ENCODE measurements at places on chromosomes 12 and 14.

GRCh38 chr14:69268763-69269162 is 8.8 kb downstream of the GALNT16 start:
- no peak for DNase-seq

DNA sequence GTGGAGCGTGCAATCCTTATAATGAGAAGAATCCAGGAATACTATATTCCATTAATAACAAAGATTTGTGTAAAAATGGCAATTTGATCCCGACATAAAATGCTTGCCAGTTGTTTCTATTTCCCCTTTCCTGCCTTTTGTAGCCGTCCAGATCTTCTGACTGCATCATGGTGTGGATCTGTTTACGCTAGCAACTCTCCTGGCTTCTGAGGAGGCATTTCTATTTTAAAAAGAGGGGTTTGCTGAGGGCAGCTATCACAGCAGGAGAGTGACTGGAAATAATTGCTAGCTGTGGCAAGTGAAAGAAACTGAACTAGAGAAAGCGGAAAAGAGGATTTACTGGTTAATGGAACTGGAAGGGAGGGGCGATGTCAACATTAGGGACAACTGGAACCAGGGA is 145.6 kb downstream of the ATP23 start:
- DNase-seq: no peak

GRCh38 chr12:2963760-2964292 is 4.6 kb downstream of the TEAD4 start:
- DNase-seq: no peak

GRCh38 chr14:64878837-64879634 is 671 bp downstream of the SPTB start:
- DNase-seq: peak; percentile 12

GRCh38 chr14:90062127-90062794 is 467 bp downstream of the KCNK13 start:
- DNase-seq: peak; percentile 32

- no peak for DNase-seq
These were observed 1.4 kb downstream of the TNS2 start for GRCh38 chr12:53051058-53051880.

DNA sequence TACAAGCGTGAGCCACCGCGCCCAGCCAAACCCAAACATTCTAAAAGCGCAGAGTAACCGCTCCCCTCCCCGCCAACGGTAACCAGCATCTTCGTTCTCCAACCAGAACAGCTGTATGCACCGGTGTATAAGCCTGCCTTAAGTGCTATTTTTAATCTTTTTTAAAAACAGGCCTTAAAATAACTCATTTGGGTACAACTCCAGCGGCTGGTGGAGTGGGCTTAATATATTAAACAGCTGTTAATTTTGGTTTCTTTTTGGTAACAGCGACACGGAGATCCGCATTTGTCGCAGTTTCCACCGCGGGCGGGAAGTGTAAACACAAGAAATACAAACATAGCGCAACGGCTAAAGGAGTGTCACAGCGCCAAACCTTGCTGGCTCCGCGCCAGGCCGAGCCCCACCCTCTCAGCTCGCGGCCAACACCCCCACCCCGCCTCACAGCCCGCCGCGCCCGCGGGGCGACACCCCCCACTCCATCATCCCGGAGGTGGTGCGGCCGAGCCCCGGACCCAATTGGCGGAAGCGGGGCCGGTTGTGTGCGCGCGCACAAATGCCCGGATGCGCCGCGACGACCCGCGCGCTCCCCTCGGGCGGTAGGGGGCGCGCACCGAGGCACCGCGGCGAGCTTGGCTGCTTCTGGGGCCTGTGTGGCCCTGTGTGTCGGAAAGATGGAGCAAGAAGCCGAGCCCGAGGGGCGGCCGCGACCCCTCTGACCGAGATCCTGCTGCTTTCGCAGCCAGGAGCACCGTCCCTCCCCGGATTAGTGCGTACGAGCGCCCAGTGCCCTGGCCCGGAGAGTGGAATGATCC is at the start of gene MDM2:
Gene MDM2 (plus strand): TSS at position 602 of the 812 bp plus-strand sequence. CDS start 301 bp downstream, outside the sequence.
- DNase-seq: peak; percentile 98

DNA sequence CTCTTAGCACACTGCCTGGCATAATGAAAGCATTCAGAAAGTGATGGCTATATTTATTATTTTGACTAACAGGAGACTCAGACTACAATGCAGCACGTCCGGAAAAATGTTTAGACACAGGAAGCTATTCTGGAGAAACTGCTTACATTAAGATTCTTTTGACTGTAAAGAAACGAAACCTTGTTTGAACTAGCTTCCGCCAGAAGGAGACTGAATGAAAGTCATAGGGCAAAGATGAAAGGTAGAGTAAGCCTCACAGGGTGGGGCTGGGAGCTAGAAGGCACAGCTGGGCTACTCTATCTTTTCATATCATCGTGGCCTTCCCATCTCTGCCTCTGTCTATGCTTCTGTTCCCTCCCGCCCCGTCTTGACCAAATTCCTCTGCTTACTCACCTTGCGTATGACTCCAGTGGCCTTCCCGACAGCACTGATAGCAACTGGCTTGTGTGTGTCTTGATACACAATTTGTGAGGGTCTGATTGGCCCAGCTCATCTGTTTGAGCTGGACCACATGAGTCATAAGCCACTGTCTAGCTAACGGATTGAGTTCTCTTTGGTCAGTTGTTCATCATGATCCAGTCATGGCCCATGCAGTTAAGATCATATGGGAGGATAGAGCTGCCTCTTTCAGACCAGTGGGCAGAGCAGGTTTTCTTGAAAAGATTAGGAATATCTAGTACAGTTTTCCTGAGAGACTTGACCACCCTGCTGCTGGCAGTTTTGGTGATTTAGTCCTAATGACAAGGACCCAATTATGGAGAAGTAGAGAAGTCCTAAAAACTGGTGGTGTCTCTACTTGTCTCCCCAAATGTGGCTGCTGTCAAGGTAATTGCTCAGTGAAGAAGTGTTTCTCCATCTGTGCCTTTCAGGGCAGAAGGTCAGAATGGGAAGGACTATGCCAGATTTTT is 151.5 kb upstream of the SLC38A2 start:
- no peak for DNase-seq

GRCh38 chr12:132249689-132250478 is 79.5 kb downstream of the GALNT9 start:
- DNase-seq: no peak

GRCh38 chr12:107386569-107386968 is 293.2 kb upstream of the CRY1 start:
- no peak for DNase-seq

DNA sequence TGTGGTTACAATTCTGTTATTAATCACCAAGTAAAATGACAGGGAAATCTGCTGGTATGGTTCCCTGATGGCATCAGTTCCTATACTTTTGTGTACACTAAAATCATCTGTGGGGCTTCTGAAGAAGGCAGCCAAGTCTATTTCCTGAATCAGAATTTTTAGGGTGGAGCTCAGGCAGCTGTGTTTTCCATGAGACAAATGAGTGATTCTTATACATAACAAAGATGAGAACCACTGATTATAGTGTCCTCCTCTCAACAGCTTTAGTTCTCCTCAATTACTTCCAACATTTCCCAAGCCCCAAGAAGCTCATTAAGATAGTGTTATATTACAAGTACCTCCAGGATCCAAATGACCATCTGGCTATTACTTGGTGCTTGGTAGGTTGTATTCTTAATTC is 64.5 kb upstream of the USP44 start:
- DNase-seq: no peak

GRCh38 chr12:24977060-24977459 is 28.2 kb upstream of the BCAT1 start:
- no peak for DNase-seq

DNA sequence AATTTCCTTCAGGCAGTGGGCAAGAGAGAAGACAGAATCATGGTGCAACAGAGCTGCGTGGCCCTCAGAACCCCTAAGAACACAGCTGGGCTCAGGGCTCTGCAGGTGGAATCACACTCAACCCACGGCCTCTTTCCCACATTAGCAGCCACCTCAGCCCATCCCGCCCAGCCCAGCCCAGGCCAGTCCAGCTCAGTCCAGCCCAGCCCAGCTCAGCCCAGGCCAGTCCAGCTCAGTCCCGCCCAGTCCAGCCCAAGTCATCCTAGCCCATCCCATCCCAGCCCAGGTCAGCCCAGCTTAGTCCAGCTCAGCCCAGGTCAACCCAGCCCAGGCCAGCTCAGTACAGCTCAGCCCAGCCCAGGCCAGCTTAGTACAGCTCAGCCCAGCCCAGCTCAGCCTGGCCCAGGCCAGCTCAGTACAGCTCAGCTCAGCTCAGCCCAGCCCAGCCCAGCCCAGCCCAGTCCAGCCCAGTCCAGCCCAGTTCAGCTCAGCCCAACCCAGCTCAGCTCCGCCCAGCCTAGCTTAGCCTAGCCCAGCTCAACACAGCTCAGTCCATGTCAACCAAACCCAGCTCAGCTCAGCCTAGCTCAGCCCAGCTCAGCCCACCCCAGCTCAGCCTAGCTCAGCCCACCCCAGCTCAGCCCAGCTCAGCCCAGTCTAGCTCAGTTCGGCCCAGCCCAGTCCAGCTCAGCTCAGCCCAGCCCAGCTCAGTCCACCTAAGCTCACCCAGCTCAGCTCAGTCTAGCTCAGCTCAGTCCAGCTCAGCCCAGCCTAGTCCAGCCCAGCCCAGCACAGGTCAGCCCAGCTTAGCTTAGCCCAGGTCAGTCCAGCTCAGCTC is 183.1 kb downstream of the TMEM121 start:
- no peak for DNase-seq

GRCh38 chr12:104748790-104749189 is 209.3 kb downstream of the SLC41A2 start:
- DNase-seq: no peak

- DNase-seq: peak; percentile 53
These were observed 59.5 kb downstream of the GALNT4 start for GRCh38 chr12:89464974-89465592.

DNA sequence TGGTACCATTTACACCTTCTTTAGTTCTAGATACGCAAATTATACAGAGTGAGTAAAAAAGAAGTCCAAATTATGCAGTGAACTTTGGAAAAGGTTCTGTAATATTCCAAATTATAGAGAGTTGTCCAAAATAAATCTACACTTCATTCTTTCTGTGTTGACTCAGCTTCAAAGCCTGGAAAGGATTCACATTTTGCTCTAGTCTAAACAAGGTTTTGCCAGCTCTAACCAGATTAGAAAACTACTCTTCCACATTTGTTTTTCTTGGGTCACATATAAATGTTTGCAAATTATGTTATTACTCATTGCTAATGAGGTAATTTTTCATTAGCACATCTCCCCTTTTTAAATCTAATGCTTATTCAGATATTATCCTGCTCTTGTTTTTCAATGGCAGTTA is 1562.4 kb upstream of the SEL1L start:
- no peak for DNase-seq

DNA sequence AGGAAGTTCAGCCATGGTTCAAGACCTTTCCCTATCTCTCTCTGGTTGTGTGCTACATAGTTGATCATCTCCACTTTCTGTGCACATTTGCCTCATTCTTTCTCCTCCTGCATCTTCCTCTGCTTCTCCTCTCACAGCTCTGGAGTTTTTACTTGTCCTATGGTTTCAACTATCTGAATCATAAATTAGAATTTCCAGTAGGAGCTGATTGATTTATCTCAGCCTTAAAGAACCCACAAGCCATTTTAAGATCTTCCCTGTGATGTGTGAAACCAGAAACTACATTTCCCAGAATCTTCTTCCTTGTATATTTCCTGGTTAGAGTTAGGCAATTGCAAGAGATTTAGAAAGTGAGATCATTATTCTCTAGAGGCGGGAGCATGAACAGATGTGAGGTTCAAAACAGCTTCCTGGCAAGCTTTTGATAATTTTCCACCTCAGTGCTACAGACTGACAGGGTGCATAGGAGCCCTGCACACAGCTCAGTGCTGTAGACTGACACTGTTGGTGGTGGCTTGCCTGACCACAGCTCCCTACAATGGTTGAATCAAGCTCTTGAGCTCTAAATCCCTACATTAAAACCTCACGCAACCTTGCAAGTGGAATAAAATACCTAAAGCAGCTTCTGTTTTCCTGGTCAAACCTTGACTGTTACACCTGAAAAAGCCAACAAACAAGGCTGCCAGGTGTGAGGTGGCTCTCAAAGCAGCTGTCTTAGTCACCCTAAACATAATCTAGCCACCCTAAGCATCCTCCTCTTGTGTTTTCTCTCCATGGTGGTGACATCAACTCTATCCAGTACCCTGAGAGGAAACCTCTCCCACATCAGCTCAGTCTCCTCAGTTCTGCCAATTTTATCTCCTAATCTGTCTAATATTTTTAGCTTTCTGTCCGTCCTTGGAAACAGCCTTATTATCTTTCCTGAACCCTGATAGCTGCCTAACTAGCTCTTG is 21.5 kb upstream of the IFNG start:
- no peak for DNase-seq

GRCh38 chr14:67881225-67881624 is 61.6 kb downstream of the RAD51B start:
- no peak for DNase-seq

DNA sequence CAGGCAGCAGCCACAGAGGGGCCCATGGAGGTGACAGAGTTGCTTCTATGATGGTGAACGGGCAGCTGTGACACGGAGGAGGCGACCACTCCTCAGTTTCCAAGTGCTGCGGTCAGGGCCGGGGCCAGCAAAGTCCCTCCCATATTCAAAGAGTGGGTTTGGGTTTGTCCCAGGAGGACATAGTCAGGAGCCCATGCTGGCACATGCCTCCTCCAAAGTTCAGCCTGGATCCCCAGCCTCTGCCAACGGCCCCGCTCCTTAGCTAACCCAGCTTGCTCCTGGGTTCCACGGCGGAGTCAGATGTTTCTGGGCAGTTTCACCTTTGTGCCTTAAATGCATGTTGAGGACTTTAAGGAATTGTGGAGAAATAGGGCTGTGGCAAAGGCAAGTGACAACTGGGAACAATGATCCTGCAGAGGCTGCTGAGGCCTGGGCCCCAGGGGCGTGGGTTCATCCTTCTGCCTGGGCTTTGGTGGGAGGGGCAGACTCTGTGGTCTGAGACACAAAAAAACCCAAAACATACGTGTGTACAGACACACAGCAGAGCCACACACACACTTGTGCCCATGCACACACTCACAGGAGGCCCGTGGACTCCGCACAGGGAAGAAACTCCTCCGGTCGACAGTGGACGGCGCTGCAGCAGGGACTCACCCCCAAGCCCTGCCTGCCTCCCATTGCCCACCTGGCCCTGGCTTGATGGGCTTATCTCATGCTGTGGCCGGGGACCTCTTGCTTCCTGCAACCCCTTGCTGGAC is 399.4 kb downstream of the TMEM121 start:
- DNase-seq: no peak

- DNase-seq: no peak
These were observed 77.5 kb downstream of the ELK3 start for GRCh38 chr12:96271469-96272199.

DNA sequence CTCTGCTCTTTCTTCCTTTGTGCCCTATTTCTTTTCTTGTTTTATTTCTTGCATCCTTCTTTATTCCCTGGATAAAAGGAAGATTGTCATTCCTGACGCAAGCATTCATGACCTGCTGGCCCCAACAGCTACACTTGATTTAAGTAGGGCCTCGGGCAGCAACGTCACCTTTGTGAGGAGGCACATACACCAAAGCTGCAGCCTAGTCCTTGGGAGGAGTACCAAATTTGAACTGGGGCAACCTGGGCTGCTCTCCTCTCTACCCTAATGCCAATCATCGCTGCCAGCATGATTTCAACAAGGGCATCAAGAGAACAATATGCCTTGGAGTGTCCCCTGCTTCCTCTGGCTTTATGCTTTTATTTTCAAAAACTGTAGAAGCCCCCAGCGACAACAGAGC is 76.4 kb downstream of the C12orf50 start:
- no peak for DNase-seq

Measured in Calu3 (cell line).